NCI-H1105 (cell line): ENCODE measurements at places on chromosomes 3 and 15.

- DNase-seq: no peak
Observed at GRCh38 chr15:95698230-95698629, 632.3 kb upstream of the NR2F2 start.

GRCh38 chr15:92906563-92907081, 6.5 kb downstream of the CHD2 start:
- no peak for DNase-seq

- DNase-seq: peak; percentile 29
Observed at GRCh38 chr3:137766876-137767537, 2.9 kb downstream of the SOX14 start.

DNA sequence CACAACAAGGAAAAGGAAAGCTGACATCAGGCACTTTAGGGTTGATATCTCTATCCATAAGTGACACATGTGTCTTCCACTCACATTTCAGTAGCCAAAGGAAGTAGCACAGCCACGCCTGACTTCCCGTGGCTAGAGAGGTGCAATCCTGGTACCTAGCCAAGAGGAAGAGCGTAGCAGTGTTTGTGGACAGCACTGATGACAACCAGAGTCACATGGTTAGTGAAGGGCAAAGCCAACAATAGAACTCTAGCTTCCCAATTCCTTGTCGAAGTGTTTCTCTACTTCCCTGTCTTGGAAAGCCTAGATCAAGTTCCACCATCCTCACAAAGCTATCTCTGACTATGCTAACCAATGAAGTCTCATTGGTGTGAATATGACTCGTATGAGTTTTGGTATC, 189.2 kb downstream of the RSL24D1 start:
- no peak for DNase-seq

GRCh38 chr3:99918715-99919114, 101.1 kb downstream of the CMSS1 start:
- DNase-seq: no peak

- no peak for DNase-seq
Observed at GRCh38 chr3:60841355-60841754, 409.9 kb downstream of the FHIT start.

DNA sequence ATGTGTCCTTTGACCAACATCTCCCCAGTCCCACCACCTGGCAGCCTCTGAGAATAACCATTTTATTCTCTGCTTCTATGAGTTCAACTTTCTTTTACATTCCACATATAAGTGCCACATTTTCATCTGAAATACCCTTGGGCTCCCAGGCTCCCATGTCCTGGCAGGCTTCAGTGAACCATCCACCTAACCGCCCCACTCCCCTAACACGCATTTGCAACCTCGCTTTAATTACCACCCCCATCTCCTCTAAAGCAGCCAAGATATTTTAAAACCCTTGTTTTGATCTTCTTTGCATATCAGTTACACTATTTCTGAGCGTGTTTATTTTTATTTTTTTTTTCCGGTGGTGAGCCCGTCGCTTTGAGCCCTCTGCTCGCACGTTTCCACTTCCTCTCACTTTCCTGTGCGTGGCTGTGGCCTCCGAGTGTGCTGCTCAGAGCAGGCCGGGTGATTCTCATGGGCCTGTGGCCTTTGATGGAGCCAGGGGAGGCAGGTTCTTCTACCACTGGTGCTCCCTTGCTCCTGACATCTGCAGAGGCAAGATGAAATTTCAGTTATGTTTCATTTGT, 195.4 kb upstream of the LPP start:
- DNase-seq: no peak

DNA sequence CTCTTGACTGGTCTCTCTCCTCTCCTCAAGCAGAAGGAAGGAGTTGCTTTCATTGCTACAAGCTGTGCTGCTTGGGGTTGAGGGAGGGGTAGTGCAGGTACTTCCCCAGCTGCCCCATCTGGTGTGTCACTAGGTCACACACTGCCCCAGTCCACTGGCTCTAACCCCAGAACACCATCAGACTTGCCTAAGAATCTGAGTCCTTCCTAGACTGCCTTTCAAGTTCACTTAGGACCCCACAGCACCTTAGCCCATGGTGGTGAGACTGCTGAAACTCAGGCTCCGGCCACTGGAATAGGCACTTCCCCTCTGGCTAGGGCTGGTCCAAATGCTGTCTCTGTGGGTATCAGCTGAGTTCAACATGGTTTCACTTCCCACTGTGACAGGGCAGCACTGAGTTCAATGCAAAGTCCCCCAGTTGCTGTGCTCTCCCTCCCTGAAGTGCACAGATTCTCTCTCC, 279.7 kb upstream of the GOLGA6L4 start:
- no peak for DNase-seq
